IPS DF 6.9 (cell line): ENCODE measurements at places on chromosomes 11 and 22.

DNA sequence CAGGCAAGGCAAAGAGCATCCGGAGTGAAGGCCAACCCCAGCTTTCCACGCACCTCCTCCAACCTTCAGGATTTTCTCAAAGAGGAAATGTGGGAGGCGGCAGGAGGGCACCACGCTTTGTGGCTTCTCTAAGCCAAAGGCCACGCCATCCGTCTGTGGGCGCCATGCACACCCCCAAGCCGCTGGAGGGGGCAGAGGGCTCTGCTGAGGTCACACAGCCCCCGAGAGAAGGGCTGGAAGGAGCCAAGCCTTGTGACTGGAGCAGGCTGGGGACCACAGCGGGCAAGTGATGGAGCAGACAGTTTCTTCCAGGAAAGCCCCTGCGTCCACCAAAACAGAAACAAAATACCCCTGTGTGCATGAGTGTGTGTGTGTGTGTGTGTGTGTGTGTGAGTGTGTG lies 527.4 kb downstream of the BRD1 start:
- DNase-seq = no peak

DNA sequence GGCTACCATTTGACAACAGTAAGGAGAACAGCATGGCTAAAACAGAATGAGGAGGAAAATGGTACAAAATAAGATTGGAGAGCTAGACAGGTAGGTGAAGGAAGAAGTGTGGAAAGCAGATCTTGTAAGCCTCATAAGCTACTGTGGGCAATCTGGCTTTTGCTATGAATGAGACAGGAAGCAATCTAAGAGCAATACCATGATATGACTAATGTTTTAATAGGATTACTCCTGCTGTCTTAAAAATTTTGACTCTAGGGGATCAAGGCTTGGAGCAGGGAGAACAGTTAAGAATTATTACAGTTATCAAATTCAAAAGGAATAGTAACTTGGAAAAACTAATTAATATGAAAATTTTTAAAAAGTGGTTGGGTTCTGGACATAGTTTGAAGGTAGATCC lies 1166.0 kb upstream of the CCDC90B start:
- no peak for DNase-seq

- no peak for DNase-seq
These were observed 651.7 kb downstream of the NELL1 start for GRCh38 chr11:21321072-21321471.

DNA sequence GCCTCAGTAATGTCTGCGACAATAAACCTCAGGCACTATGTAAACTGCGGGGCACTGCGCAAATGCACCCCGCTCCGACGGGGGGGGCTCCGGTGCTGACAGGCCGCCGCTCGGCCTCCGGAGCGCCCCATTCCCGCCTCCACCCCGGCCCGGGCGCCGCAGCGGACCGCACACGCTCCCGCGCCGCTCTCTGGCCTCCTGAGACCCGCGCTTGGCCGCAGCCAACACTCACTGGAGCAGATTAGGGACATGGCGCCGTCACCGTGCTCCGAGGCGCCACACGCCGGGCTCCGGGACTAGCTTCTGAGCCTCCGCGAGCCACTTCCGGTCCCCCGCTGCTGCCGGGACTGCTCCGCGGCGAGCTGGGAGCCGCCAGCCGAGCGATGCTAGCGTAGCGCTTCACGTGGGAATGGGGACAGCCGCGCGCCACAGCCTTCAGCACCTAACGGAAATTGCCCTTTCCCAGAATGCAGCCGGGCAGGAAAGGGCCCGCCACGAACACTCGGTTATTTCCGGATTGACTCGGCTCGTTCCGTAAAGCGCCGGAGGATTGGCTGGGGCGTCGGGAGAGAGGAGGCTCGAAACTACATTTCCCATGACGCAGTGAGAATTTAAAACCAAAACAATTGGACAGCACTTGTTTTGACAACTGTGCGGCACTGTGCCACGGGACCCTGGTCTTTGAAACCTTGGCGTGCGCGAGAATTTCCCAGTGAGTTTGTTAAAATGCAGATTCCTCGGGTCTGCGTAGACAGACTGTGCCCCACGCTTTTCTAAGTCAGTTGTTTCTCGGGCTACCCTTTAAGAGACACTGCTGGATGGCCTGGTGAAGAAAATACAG lies at the start of gene PRPF19:
PRPF19 (minus strand) TSS at position 454 of the 841 bp plus-strand sequence; CDS start at position 251, 203 bp downstream.
- peak; percentile 84 for DNase-seq

GRCh38 chr11:66419825-66420224 lies 1.0 kb upstream of the NPAS4 start:
- DNase-seq = no peak

DNA sequence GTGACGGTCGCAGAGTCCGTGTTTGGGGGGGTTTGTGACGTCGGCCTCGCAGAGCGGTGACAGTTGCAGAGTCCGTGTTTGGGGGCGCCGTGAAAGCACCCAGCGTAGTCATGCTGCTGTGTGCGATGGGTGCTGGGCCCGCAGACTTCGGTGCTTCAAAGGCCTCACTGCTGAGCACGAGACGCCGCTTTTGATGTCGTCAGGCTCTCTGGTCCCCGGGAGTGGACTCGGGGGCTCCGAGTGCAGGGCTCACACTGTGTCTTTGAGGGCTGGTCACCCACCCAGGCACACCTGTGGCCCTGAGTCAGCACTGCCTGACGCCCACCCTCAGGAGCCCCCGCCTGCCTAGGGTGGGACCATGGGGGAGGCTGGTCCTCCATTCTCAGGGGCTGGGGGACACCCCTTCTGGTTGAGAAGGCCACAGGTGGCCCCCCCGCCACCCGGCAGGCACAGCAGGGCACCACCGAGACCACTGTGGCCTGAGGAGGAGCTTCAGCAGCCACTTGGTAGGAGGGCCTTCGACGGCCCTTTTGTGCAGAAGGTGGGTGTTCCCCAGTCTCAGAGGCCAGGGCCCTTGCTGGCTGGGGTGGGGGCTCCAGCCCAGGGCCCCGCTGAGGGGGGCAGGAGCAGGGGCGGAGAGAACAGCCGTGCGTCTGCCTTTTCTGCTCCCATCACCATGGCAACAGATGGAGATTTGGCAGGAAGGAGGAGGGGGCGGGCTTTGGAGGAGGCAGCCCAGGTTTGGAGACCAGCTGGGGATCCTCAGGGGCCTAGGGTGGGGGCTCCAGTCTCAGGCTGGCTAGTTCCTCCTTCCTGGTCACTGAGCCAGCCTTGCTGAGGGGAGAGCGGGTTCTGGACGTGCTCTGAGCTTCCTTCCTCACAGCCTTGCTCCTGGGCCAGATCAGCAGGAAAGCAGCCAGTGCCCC lies 20.9 kb downstream of the BRSK2 start:
- no peak for DNase-seq

DNA sequence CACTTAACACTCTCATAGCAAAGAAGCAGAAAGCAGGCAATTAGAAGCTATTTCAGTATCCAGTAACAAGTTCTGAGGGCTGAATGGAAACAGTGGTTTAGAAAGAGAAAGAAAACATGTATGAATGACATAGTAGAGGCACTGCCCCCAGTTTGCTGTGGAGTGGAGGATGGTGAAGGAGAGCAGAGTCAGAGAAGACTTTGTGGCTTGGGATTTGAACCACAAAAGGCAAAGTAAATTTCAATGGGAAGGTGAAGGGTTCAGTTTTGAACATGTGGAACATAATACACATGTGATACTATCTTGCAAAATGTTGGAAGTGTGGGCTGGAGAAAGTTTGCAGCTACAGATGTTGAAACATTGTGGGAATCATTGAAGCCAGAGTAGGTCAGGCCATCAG lies 81.4 kb downstream of the SNX19 start:
- DNase-seq = no peak

- DNase-seq = no peak
These were observed 119.6 kb downstream of the NAV2 start for GRCh38 chr11:19832086-19832750.

DNA sequence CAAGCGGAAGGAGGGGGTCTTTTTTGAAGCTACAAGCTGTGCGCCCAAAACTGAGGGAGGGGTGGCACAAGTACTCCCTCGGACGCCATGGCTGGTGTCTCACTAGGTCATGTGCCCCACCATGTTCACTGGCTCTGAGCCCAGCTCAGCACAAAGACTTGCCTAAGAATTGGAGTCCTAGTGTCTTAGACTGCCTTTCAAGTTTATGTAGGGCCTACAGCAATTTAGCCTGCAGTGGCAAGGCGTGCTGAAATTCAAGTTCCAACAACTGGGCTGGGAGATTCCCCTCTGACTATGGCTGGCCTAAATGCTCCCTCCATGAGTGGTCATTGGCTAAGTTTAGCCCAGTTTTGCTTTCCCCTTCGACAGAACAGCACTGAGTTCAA lies 27.3 kb downstream of the FCHSD2 start:
- DNase-seq = no peak

- no peak for DNase-seq
These were observed 31.7 kb downstream of the FAM181B start for GRCh38 chr11:82701847-82702520.

DNA sequence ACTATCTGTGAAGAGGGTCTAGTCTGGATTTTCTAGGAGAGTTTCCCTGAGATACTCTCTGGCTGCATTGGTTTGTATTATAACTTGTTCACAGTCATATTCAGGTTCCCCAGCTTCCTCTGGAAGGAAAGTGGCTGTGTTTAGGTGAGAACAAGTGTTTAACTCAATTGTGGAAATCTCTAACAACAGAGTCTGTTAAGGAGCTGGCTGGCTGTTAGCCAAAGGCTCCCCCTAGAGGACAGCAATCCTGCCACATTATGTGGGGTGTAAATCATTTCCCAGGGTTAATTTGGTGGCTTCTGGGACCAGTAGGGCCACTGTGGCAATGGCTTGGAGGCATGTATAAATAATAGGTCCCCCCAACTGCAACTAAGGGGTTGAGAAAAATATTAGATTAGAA lies 18.4 kb downstream of the MS4A6E start:
- no peak for DNase-seq

GRCh38 chr22:34886391-34886790 lies 179.6 kb upstream of the ISX start:
- no peak for DNase-seq

DNA sequence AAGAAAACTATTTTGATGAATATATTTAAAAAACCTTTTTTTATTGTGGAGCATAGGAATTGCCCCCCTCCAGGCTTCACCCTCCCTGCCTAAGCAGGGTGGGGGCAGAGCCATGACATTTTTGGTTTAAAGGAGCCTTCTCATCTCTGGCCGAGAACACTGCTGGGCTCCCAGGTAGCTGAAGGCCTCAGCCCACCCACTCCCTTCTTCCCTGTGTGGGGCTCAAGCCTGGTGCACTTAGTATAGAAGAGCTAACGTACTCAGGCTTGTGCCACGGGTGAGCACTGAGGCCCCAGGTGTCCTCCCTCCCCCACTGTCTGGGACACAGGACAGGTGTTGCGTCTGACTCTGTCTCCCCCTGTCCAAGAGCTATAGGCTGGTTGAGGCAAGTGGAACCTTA lies 2.2 kb upstream of the IL18BP start:
- no peak for DNase-seq

DNA sequence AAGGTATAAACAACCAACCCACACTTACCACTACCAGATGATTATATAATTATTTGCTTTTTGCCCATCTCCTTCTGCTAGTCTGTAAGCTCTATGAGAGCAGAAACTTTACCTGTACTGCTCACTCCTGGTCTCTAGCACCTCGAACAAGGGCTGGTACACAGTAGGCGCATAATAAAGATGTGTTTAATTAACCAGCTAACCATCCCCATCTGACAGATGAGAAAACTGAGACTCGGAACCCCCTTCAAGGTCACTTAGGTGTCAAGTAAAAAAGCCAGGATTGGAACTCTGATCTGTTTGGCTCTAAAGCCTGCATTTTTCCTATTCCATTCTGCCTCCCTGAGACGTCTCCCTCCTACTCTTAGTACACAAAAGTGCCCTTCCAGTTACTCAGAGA lies 370.3 kb downstream of the TENM4 start:
- no peak for DNase-seq

DNA sequence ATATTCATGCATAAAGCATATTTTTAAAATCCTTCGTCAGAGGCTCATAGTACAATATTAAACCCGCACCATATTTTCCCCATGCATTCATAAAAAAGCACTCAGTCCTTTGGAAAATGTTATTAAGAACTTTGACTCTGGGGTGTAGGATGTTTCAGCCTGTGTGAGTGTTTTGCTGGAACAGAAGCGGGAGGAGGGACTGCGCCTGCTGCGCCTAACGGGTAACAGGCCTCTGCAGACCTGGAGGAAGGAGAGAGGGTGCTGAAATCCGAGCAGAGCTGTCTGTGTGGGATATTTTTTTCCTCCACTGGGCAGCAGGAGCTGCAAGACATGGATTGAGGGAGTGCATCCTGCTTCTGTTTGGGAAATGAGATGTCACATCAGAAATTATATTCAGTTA lies 483.0 kb downstream of the BRD1 start:
- DNase-seq = no peak

GRCh38 chr11:46216019-46216764 lies 61.3 kb upstream of the CREB3L1 start:
- no peak for DNase-seq

GRCh38 chr11:98260983-98261382 lies 759.8 kb upstream of the CNTN5 start:
- no peak for DNase-seq

- DNase-seq = no peak
These were observed 72.6 kb upstream of the GDPD4 start for GRCh38 chr11:77374108-77374507.

- no peak for DNase-seq
These were observed 213.6 kb downstream of the LRRC4C start for GRCh38 chr11:41245704-41246398.

DNA sequence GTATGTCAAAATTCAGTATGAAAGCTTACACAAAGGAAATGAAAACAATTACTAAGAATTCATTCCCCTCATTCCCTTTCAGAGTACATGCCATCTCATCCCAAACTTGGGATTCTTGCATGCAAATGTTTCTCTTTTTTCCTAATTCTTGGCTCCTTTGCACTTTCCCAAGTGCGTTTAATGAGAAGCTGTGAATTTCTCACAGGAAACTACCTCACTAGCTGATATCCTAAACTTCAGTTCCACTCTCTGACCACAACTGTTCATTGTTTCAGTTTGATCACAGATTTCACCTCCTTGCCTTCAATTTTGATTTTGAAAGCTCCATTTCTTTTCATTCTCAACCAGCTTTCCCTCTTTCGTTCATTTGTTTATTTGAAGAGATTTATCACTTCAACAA lies 5.9 kb upstream of the ARL14EP start:
- DNase-seq = no peak

DNA sequence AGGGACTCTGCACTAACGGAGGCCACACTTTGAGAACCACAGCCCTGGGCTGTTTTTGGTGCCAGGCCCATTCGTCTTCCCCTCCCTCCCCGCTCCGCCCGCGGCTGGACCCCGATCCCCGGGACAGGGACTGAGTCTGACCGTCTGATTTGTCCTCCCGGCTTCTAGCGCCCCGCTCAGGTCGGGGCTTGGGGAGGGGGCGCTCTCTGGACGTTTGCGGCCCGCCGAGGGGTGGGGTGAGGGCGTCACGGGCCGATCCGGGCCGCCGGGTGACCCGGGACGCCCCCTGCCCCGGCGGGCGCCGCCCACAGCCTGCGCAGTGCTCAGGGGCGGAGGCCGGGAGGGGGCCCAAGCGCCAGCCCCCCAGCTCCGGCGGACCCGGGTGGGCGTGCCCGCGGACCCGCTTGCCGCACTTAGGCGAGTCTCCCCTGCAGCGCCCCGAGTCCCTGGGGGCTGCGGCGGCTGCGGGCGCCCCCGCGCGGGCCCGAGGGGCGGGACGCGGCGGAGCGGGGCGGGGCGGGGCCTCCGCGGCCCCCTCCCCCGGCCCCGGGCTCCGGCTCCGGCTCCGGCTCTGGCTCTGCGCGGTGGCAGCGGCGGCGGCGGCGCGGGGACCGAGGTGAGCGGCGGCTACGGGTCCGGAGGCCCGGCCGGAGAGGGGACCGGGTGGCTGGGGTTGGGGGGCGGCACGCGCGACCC lies 33.7 kb upstream of the PRR5 start:
- no peak for DNase-seq

GRCh38 chr11:112292188-112292587 lies 31.5 kb upstream of the PLET1 start:
- no peak for DNase-seq

- DNase-seq = no peak
These were observed 5.5 kb upstream of the TCF20 start for GRCh38 chr22:42275970-42276369.
